ENCODE measurements at places on chromosomes 11 and 22.

DNA sequence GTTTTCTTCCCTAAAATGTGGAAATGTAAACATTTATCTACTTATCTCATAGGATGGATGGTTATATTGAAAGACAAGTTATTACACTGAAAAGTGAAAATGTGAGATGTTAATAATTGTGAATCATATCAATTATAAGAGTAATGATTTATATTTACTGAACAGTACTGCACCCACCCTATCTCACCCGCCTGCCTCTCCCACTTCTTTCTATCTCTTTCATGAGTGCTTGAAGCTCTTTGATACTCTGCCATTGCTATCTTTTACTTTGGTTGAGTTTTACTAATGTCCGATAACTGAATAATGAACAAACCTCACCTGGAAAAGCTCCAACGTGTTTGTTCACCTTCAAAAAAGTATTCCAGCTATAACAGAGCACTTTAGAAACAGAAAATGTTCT is 263.0 kb upstream of the UBASH3B start:
- DNase-seq, result no peak

DNA sequence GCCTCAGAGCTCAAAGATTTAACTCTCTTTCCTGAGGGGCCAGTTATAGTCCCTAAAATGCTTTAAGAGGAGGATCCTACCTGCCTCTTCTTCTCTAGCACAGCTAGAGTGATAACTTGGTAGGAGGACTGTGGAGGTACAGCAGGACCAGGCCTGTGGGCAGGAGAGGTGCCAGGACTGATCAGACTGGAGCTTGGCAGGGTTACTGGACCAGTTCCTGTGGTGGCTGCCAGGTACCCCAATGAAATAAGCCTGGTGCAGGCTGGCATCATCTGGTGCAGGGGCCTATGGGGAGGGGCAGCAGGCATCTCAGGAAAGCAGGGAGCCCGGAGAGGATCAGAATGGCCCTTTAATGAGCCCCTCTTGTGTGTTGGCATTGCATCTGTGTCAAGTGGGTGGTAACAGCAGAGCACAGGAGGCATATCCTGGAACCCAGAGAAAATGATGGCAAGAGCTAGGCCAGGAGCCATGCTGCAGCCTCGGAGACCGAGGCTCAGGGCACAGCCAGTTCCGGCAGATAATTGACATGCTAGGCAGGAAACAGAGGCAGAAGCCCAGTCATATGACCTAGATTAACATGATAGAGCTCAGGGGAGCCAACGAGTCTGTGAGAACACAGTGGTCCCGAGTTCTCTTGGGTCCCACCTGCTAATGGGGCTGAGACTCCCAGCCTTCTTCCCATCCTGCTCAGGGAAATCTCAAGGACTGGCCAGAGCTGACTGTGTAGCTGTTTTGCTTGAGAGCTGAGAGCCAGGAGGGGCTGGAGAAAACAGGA is 187.5 kb upstream of the ZBED5 start:
- DNase-seq, result no peak

DNA sequence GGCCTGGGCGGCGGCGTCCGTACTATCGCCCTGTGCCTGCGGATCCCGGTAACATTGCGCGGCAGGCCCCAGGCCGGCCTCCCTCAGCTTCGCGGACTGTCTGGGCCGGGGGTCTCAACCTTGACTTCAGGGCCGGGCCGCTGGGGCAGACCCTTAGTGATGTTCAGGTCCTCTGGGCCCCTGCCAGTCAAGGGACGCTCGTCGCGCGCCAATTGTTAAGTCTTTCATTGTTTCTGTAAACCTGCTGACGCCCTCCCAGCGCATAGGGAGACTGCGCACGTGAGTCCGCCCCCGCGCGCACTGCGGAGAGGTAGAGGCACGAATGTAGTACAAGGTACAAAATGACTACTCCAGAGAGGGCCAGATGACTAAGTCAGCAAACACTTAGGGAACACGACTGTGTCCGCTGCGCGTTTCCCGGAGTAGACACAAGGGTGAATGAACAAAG is 451 bp upstream of the HDHD5 start:
- no peak for DNase-seq

GRCh38 chr11:73218830-73219215 is 742 bp downstream of the P2RY2 start:
- no peak for DNase-seq

GRCh38 chr11:28708075-28708474 is 599.9 kb downstream of the METTL15 start:
- no peak for DNase-seq

DNA sequence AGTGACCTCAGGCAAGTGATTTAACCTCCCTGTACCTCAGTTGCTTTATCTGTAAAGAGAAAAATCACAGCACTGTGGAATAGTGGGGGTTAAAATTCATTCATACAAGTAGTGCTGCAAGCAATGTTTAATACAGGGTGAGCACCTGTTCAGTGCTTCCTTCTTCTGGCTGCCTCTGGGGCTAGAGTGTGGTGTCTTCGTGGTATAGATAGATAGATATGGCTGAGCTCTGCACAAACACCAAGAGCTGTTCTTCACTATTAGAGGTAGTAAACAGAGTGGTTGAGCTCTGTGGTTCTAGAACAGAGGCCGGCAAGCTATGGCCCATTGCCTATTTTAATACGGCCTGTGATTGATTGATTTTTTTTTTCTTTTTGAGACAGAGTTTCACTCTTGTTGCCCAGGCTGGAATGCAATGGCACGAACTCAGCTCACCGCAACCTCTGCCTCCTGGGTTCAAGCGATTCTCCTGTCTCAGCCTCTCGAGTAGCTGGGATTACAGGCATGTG is 32.9 kb downstream of the LIMK2 start:
- no peak for DNase-seq

DNA sequence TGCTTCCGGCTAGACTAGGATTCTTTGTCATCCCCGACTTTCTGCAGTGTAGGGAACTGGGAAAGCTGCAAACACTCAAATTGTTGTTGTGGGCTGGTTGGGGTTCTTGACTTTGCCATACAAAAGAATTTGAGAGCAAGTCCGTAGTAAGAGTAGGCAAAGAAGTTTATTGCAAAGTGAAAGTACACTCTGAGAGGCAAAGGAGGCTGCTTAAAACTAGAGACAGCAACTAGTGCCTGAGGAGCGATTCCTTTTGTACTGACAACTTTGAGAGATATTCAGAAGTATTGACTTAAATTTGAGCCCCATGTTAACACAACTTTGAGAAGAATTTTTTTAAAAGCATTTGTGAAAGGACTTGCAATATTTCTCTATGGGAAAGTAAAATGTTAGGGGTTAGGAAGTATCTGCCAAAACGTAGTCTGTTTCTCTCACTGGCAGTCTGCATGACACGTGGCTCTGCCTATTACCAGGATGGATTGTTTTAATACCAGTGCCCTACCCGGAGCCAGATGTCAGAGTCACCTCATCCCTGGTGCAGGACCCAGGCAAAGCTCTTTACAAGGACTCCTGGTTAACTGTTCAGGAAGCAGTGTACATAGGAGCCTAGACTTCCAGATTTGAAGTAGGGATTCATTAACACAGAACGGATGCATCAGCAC is 85.0 kb upstream of the CLPB start:
- no peak for DNase-seq

DNA sequence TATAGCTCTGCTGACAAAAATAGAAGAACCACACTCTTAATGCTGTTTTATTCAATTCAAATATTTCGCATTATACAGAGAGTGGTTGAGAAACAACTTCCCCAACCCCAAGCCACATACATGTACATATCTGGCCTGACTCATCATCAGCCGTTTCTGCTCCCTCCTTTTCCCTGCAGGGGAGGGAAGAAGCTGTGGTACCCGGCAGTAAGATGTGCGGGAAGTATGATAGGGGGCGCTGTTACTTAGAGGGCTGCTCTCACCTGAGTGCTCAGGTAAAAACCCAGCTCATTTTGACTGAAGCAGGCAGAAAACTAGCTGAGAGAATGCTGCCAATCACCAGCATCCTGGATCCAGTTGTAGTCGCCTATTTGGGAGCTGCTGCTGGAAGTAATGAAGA is 85.5 kb downstream of the NELL1 start:
- DNase-seq, result no peak

DNA sequence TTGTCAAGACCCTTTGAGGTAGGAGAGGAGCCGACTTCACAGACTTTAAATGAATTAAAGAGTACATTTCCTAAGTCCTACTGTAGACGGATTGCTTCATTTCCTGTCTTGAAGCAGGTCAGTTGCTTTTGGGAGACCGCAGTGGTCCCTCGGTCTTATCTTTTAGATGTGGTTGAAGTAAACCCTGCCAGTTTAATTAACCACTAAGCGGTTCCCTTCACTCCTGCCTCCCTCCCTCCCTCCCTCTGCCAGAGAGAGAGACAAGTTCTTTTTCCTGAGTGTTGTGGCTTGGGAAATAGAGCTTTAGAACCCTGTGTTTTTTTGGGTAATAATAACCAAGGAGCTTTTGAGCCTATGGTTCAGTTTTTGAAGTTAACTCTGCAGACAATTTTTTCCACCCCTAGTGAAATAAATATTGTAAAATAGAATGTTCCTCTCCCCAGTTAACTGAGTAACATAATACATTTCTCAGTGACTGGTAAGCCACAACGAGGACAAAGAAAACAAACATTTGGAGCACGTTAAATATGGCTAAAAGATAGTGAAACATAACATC is 147.5 kb downstream of the LDLRAD3 start:
- no peak for DNase-seq

- peak; percentile 27 for DNase-seq
Observed at GRCh38 chr22:22746963-22747933, 102.8 kb downstream of the GGTLC2 start.

DNA sequence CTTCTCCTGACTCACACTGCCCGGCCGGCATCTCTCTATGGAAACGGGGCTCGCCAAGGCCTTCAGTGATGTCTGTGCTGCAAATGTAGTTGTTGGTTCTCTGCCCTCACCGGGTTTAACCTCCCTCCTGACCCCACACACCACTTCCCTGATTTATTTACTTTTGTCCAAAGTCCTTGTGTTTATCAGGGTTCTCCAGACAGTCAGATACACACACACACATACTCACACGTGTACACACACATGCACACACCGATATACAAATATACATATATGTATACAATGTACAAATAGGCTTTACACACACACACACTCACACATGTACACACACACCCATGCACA is 647.0 kb downstream of the BRD1 start:
- no peak for DNase-seq

DNA sequence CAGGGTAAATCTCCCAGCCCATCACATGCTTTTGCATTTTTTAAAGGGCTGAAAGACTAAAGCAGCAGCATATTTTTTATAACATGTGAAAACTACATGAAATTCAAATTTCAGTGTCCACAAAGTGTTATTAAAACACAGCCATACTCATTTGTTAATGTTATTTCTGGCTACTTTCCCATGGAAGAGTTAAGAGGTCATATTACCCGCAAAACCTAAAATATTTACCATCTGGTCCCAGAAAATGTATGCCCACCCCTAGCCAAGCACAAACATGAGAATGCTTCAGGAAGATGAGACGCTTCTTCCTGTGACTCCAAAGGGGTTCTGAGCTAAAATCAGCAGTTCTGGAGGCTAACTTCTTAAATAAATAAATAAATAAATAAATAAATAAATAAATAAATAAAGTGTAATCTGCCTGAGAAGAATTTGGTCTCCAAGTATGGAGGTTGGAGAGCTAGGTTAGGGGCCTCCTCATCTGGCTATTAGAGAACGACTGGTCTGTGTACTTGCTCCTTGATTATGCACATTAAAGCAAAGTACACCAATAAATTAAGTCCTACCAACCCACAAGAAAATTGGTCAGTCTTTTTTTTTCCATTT is 9.7 kb downstream of the IMMP1L start:
- no peak for DNase-seq

- DNase-seq, result no peak
Observed at GRCh38 chr22:17205432-17205831, 13.8 kb downstream of the ADA2 start.

DNA sequence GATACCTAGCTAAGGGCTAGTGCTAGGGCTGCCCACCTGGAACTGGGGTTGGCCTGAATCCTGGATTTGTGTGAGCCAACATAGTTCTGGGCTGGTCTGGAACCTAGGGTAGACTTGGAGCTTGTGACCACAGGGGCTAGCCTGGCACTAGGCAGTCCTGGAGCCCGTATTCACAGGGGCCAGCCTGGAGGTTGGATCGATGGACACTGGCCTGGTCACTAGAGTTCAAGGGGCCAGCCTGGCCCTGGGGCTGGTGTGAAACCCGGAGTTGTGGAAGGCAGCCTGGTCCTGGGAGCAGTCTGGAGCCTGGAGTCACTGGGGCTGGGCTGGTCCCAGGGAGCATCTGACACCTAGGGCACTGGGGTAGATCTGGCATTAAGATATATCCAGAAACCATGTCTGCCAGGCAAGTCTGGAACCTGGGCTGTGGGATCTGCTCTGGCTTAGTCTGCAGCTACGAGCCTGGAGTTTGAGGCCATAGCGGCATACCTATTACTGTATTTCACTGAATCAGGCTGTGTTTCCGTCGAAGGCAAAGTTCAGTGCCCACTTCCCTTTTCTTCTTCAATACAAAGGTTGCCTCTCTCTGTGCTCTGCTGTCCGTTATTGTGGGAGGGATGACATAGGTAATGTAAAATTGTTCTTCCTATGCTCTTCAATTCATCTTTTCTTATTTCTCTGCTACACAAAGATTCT is 9.1 kb upstream of the GLYATL1B start:
- DNase-seq, result no peak

GRCh38 chr11:27552341-27552740 is 45.8 kb upstream of the LIN7C start:
- no peak for DNase-seq

DNA sequence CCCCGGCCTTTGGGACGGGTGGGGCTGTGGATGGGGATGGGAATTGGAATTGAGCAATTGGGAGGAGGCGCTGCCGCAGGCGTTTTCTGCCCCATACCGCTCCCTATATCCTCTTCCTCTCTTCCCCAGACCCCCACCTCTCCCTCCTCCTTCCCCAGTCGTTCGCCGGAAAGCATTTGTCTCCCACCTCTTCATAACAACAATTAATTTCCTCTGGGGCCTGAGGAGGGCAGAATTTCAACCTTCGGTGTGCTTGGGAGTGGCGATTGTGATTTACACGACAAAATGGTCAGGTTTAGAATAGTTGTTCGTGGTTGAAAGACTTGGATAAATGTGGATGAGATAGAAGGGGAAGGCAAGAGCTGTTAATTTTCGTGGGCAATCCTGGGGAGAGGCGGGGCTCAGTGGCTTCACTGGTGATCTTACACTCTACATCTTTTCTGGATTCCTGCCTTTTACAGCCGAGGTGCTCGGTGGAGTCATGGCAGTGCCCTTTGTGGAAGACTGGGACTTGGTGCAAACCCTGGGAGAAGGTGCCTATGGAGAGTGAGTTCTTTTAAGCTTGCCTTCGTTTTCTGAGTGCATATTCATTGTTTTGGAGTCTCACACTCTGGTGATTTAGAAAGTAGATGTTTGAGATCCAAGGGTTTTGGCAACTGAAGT is 1.5 kb downstream of the CHEK1 start:
- DNase-seq, result no peak

All from activated B cell treated with CpG ODN at 0.5 μM for 24 hours (primary cell).